Thoracic aorta endothelial cell (primary cell): ENCODE measurements at places on chromosomes 11 and 22. TPM values are rescaled to one million over a fixed set of nuclear protein-coding genes. Genes with fewer than 3 reads are reported as not detected.

OR4D5 gene
- total RNA-seq, result not detected in 2 replicates

KCNK7 gene
- total RNA-seq, result 0.14 and 0.40 TPM in 2 replicates

APOBEC3A gene
- total RNA-seq, result not detected in 2 replicates

KDELR3 gene
- 46.8 and 60.1 TPM in 2 replicates for total RNA-seq

SLC5A1 gene
- not detected in 2 replicates for total RNA-seq

PHLDA2 gene
- total RNA-seq, result 7.6 and 11.4 TPM in 2 replicates

RANGAP1 gene
- 121 and 137 TPM in 2 replicates for total RNA-seq

BDNF gene
- total RNA-seq, result 0.72 and 0.93 TPM in 2 replicates

ANO5 gene
- 2.8 and 8.4 TPM in 2 replicates for total RNA-seq

SCUBE2 gene
- 0.50 and 0.80 TPM in 2 replicates for total RNA-seq

TYR gene
- total RNA-seq, result not detected in 2 replicates

NKAPD1 gene
- total RNA-seq, result 23.0 TPM in 2 replicates

MS4A1 gene
- total RNA-seq, result not detected in 2 replicates

DRD2 gene
- not detected in 2 replicates for total RNA-seq

TTC12 gene
- 7.4 and 10.6 TPM in 2 replicates for total RNA-seq

PAMR1 gene
- total RNA-seq, result 0.65 and 0.93 TPM in 2 replicates

FAM180B gene
- total RNA-seq, result not detected in 2 replicates

MFRP gene
- under 0.01 TPM in 1 of 2 replicates, not detected in the other for total RNA-seq

GRIK4 gene
- total RNA-seq, result under 0.01 and 0.07 TPM in 2 replicates

CBLIF gene
- not detected in 2 replicates for total RNA-seq

E2F8 gene
- 9.0 and 12.8 TPM in 2 replicates for total RNA-seq

GSTT2 gene
- 1.3 TPM in 1 of 2 replicates, not detected in the other for total RNA-seq

MMP1 gene
- total RNA-seq, result 5.2 and 2,491 TPM in 2 replicates

PARVG gene
- total RNA-seq, result not detected in 2 replicates

GRAMD4 gene
- 6.9 and 7.2 TPM in 2 replicates for total RNA-seq

APOBEC3B gene
- total RNA-seq, result 5.9 TPM in 1 of 2 replicates, not detected in the other

SLC17A6 gene
- total RNA-seq, result not detected in 2 replicates

GRAMD1B gene
- total RNA-seq, result 5.5 and 11.6 TPM in 2 replicates

OR8B2 gene
- not detected in 2 replicates for total RNA-seq

MPZL3 gene
- 11.8 and 14.1 TPM in 2 replicates for total RNA-seq

GAL3ST1 gene
- not detected in 2 replicates for total RNA-seq

SLC3A2 gene
- total RNA-seq, result 128 and 158 TPM in 2 replicates

PIH1D2 gene
- total RNA-seq, result 1.6 and 1.9 TPM in 2 replicates

CCDC73 gene
- total RNA-seq, result not detected in 2 replicates
